ENCODE measurements at places on chromosomes 6 and 20. TPM values are rescaled to one million over a fixed set of nuclear protein-coding genes. Genes with fewer than 3 reads are reported as not detected.

GRCh38 chr6:43647613-43648012 lies 2.8 kb downstream of the RSPH9 start:
- DNase-seq = no peak

- DNase-seq = no peak
Observed at GRCh38 chr6:110560239-110561007, 84.0 kb upstream of the SLC22A16 start.

The AVP gene
- total RNA-seq = not detected

GRCh38 chr6:119575721-119576120 lies 226.2 kb upstream of the MAN1A1 start:
- no peak for DNase-seq

- DNase-seq = no peak
Observed at GRCh38 chr6:80940571-80940970, 811.9 kb downstream of the TENT5A start.

GRCh38 chr6:17928514-17929430 lies 58.7 kb downstream of the KIF13A start:
- no peak for DNase-seq

- DNase-seq = no peak
Observed at GRCh38 chr6:12403947-12404647, 113.9 kb downstream of the EDN1 start.

The SLC22A2 gene
- not detected for total RNA-seq

DNA sequence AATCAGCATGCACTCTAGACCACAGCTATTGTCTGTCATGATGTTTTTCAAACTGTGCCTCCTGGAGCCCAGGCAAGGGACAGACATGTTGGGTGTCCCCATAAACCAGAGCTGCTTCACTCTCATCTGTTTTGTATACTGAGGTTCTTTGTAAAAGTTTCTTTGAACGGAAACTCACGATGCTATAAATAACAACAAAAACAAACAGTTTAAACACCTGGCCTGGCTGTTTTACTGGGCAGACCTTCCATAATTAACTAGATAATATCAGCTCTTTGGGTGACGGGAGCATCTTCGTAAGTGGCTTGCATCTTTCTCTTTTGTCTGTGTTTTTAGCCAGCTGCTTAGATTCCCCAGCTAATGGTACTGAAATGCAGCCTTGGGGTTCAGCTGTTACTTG lies 190.3 kb downstream of the ZDHHC14 start:
- DNase-seq = no peak

GRCh38 chr6:78618970-78619369 lies 248.4 kb upstream of the IRAK1BP1 start:
- no peak for DNase-seq

- no peak for DNase-seq
Observed at GRCh38 chr20:36313476-36313875, 7.3 kb downstream of the DLGAP4 start.

The IRF4 gene
- total RNA-seq = 4.7 TPM

The VSX1 gene
- not detected for total RNA-seq

DNA sequence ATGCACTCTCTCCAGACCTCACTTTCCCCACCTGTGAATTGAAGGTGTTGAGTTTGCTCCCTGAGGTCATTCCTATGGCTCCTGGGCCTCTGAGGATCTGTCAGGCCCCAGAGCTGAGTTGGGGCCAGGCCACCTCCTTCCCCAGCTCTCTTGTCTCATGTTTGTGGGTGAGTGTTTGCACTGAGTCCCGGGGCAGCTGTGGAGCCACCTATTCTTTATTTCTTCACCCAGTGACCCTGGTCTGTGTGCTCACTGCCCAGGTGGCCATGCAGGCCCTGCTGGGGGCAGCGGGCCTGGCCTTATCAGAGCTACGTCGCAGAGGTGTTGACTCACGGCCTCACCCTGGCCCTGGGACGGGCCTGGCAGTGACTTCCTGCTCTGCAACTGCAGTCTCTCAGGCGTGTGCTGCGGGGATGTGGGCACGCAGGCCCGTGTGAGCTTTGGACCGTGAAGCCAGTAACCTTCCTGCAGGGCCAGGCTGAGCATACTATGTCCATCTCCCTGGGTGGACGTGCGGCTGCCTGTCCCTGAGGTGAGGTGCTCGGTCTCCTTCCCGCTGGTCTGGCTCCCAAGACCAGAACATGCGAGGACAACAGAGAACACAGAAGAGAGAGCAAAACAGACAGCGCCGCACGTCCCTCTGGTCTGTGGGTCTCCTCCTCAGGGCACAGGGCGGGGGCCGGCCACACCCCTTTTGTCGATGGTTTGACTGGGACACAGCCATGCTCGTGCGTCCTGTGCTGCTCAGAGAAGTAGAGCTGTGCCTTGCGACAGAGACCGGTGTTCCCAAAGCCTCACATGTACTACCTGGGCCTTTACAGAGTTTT lies 12.1 kb downstream of the TMEM181 start:
- DNase-seq = no peak

The POM121L2 gene
- total RNA-seq = not detected

- no peak for DNase-seq
Observed at GRCh38 chr6:27966816-27967426, 9.9 kb downstream of the OR2B6 start.

DNA sequence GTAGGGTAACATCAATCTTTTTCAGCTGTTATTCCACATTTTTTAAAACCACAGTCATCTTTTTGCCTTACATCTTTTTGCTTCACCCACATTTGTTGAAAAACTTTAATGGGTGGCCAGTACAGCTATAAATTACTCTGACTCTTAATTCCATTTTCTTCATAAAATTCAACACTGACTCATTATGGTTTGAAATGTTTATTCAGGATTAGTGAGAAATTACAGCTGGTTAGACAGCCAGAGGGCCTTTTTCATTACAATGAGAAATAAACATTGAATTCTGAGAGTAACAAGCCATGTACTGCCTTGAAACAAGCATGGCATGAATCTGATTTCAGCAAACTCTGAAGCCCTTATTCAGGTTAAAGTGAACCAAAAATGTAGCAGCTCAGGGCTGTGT lies 19.5 kb downstream of the NDUFAF4 start:
- DNase-seq = no peak

- DNase-seq = peak; percentile 92
Observed at GRCh38 chr6:148746363-148747144, at the start of gene UST. UST (plus strand) TSS chr6:148747030; CDS start chr6:148747431, 401 bp downstream.

The RNF182 gene
- 0.49 TPM for total RNA-seq

GRCh38 chr6:18179770-18180356 lies 24.6 kb downstream of the KDM1B start:
- DNase-seq = no peak

DNA sequence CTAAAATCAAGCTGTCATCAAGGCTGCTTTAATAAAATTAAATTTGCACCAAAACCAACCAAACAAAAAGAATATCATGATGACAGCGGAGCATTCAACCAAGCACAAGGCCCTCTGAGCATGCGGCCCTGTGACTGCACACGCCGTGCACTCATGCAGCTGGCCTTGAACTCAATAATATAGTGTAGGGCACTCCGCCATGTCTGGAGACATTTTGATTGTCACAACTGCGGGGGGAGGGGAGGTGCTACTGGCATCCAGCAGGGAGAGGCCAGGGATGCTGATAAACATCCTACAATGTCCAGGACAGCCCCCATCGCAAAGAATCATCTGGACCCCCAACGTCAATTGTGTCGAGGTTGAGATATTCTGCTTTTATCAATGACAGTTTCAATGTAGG lies 9.7 kb downstream of the MOCS3 start:
- DNase-seq = no peak

- no peak for DNase-seq
Observed at GRCh38 chr6:139037490-139037889, 8.9 kb downstream of the ABRACL start.
